ENCODE measurements at places on chromosomes 16 and 17.

DNA sequence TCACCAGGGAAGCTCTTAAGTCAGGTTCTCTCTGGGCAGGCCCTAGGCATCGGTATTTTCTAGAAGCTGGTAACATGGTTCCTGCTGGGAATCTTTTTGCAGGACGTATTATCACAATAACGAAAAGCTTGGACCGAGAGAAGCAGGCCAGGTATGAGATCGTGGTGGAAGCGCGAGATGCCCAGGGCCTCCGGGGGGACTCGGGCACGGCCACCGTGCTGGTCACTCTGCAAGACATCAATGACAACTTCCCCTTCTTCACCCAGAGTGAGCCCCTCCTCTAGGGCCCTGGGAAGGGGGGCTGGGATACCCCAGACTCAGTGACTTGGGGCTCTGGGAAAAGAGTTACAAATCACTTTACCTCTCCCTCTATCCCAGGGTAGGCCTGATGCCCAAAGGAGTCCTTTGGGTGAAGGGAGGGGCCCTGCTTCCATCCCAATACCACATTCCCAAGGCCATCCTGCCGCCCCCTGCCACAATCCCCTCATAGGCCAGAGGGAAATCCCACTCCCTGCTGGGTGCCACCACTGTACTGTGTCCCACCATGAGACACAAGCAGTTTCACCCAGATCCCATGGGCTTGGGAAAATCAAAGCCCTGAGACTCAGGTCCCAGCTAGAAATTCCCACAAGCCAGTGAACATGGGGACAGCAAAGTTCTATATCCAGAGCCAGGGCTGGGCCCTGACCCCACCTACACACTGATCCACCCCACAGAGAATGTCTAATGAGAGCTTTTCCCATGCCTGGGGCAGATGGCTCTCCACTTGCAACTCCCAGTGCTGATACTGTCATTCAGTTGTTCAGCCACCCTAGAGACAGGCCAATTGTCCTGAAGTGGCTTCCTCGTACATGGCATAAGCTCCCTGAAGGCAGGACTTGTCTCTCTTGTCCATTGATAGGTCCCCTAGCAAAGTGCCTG lies 23.0 kb downstream of the CDH5 start:
- DNase-seq: no peak

GRCh38 chr17:76274112-76274956 lies 9.2 kb downstream of the UBALD2 start:
- DNase-seq: no peak

DNA sequence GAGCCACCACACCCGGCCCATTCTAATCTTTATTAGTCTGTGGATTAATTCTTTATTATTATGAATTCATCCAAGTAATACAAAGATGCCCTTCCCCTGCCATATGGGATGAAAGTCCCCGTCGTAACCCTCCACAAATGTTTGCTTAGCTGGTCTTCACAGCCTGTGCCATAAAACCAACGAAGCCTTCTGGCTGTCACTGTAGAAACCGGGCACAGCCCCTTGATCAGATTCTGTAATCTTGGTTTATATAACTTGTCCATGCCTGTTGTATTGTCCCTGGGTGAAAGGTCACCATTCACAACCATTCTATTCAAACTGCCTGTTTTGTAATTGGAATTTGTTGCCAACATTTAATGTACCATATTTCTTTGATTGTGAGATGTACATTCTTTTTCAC lies 66.5 kb downstream of the ATP2C2 start:
- DNase-seq: no peak

DNA sequence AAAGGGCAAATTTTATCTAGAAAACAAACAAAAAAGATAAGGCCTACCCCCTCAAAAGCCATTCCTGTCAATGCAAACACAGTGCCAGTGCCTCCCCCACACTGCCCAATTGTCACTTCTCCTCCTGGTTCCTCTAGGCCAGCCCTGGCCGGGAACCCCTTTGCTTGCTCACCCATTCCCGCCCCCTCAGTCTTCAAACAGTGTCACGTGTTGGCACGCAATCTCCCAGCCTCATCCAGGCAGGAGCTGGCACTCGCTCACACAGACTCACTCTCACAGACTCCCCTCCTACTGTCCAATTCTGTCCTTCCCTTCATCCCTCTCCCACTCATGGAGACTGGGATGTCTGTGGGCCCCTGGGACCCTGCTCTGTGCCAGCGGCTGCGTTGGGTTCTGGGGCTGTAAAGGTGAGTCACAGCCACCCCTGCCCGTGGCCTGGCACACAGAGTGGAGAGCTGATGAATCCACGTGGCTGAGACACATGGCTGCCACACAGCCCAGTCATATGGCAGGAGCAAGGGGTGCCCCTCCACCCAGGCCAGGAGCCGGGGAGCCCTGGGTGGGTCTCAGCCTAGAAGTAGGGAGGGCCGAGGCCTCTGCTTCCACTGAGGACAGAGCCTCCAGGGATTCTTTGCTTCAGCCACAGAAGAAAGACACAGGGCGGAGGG lies 54.8 kb downstream of the VAC14 start:
- no peak for DNase-seq

DNA sequence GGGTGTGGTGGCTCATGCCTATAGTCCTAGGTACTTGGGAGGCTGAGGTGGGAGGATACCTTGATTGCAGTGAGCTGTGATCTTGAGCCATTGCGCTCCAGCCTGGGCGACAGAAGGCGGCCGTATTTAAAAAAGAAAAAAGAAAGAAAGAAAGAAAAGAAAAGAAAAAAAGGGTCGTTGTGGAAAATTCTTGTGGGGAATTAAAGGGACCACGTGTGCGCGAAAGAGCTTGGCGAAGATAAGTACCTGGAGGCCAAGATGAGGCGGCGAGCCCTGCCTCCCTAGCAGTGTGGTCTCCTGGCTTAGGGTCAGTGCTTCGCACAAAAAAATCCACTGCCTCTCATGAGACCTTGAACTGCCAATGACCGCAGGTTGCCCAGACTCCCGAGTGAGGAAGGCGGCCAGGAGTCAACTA lies 728 bp upstream of the NMT1 start:
- DNase-seq: no peak

GRCh38 chr16:15707332-15707731 lies 57.3 kb downstream of the NDE1 start:
- DNase-seq: no peak

GRCh38 chr17:5499476-5500231 lies 13.3 kb downstream of the MIS12 start:
- no peak for DNase-seq

- DNase-seq: no peak
Measured at GRCh38 chr17:81418710-81419318, 23.6 kb downstream of the BAHCC1 start.

All from activated T-cell treated with anti-CD3 and anti-CD28 coated beads for 4 hours (primary cell).